ENCODE measurements at places on chromosomes 5 and 9. TPM values are rescaled to one million over a fixed set of nuclear protein-coding genes. Genes with fewer than 3 reads are reported as not detected.

EXD3 gene
- total RNA-seq, result 7.3 TPM

DNA sequence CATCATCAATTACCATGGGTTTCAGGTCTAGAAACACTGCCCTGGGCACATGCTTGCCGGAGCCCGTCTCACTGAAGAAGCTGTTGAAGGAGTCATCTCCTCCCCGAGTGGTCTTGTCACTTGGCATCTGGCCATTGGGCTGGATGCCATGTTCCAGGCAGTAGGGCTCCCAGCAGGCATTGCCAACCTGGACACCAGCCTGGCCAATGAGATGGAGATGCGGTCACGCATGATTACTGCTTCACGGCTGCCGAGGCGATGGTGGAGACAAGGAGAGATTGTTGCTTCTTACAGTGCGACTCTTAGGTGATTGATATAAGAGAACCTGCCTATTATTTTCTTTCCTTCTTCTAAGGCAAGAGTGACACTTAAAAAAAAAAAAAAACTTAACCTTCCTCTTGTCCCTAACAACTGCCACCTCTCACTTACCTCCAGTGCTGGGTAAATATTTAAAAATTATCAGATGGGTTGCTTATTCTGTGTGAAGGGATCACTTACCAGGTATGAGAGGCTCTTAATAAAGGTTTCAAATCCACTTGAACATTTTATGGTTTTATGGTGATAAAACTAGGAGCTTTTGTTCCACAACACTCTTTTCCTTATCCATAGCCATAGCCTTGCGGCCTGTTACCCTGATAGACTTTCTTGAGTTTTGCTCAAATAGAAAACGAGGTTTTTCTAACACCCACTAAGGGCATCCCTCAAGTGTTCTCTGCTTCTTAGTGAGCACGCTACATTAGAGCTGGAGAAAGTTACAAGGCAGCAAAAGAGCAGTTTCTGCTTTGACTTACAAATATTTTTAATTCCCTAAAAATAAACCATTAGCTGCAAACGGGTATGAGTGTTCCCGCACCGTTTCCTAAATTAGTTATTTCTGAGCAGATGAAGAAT, 41.2 kb downstream of the NIM1K start:
- no peak for DNase-seq

ABLIM3 gene
- 21.4 TPM for total RNA-seq

GRCh38 chr5:56705217-56705616, 110.1 kb upstream of the MAP3K1 start:
- no peak for DNase-seq

GRCh38 chr5:1730487-1730847, 69.2 kb downstream of the MRPL36 start:
- DNase-seq, result no peak

- DNase-seq, result no peak
Observed at GRCh38 chr9:18428661-18429060, 45.3 kb upstream of the ADAMTSL1 start.

PCDHB8 gene
- not detected for total RNA-seq

GRCh38 chr5:9479361-9479760, 66.5 kb downstream of the SEMA5A start:
- DNase-seq, result no peak

DNA sequence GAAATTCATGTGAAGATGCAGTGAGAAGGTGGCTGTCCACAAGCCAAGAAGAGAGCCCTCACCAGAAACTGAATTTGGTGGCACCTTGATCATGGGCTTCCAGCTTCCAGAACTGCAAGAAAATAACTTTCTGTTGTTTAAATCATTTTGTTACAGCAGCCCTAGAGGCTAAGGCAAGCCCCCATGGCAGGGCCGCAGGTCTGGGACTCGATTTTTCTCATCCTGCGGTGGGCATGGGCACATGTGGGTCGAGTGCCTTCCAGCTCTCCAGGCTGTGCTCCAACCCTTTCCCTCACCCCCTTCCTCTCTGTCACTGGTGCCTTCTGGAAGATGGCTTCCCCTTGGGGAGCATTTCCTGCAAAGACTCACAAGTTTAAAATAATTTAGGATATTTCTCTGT, 40.7 kb downstream of the AHRR start:
- no peak for DNase-seq

DNA sequence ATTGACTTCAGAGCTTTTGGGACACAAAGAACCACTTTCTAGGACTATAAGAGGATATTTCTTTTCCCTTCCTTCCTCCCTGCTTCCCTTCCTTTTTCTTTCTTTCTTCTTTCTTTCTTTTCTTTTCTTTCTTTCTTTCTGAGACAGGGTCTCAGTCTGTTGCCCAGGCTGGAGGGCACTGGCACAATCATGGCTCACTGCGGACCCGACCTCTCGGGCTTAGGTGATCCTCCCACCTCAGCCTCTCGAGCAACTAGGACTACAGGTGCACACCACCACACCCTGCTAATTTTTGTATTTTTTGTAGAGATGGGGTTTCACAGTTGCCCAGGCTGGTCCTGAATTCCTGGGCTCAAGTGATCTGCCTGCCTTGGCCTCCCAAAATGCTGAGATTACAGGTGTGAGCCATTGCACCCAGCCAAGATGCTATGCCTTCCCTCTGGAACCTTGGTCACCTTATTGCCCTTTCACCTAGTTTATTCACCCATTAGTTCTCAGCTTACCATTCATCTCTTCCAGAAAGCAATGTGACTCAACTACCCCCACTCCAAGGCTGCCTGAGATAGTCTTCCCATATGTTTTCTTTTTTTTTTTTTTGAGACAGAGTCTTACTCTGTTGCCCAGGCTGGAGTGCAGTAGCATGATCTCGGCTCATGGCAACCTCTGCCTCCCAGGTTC, 10.1 kb downstream of the PLIN2 start:
- DNase-seq, result peak; percentile 18

DNA sequence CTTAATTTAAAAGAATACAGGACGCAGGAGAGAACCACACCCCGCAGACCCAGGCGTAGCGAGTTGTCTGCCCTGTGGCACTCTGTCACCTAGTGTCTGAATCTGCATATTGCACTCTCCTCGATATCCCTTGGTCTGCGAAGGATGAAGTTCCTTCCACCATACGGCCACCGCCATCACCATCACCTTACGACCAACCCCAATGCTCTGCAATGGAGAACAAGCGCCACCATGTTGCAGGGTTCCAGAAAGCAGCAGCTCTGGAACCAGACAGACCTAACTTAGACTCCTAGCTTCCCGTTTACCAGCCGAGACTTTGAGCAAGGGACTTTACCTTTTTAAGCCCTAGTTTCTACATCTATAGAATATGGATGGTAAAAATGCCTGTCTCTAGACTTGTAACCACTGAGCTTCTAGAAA, 77.4 kb upstream of the DMRT1 start:
- peak; percentile 79 for DNase-seq

Data from suprapubic skin (tissue), 4 donors.